CD4-positive, alpha-beta T cell treated with Interleukin-10 for 1 hour (primary cell): ENCODE measurements at places on chromosomes 5 and 9.

DNA sequence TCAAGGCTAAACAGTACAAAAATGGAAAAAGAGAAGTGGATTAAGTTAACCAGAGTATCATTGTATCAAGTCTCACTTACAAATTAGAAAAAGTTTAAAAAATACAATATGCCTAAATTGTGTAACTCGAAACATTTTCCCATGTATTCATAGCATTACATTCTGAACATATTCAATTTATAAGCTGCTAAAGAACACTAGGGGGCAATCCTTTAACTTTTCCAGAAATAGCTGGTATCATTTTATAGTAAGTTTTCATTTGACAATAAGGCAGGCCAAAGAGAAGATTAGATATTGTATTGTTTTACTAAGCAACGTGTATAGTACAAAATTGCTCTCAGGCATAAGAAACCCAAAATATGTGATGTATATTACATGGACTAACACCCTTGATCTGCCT, 234.6 kb downstream of the ADGRV1 start:
- DNase-seq: no peak

DNA sequence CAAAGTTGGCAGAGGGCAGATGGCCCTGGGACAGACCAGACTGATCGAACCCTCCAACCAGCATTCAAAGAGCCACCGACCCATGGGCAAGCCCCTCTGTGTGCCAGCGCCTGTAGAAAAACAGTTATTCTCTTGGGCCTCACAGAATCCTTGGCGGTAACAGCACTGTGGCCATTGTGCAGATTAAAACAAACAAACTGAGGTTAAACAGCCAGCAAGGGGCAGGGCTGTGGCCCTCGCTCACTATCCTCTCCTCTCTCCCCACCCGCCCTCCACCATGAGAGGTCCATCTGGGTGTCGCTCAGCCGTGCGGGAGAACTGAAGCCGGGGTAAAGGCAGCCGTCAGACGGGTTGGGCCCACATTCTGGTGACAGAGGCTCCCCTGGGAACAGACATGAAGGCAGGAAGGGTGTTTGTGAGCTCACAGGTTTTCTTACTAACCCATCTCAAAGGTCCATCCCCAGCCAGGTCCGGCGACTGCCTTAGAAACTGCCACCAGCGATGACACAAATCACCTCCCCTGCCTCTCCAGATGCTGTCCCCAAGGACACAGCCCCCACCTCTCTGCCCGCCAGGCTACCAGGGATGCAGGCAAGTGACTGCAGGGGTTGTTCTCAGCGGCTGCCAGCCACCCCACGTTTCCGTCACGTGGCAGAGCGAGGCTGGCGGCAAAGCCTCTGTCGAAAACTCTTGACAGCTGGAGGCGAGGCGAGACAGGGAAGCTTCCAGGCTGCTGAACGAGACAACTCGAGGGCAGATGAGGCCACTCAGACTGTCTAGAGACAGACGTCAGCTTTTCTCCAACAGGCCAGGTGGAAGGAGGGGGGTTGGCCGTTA, 75.8 kb upstream of the SARDH start:
- no peak for DNase-seq

- DNase-seq: no peak
These were observed 45.5 kb downstream of the SLC6A3 start for GRCh38 chr5:1399737-1400136.

GRCh38 chr5:27908341-27908740, 870.0 kb upstream of the CDH9 start:
- no peak for DNase-seq

DNA sequence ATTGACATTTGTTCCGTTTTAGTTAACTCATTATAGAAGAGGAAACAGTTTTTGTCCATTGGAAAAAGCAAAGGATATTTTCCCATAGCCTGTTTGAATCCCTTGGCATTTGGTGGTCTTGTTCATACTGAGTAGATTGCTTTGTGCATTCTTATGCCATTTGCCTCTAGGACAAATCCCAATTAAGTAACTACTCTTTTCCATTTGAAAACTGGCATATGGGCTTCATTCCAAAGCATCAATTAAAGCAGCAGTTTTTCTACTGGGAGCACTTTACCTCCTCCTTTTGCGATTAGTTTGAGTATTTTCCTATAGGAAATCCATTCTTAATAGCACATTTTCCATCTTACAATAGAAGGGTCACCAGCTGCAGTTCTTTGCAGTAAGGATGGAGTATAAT, 31.2 kb downstream of the GPR21 start:
- DNase-seq: no peak

DNA sequence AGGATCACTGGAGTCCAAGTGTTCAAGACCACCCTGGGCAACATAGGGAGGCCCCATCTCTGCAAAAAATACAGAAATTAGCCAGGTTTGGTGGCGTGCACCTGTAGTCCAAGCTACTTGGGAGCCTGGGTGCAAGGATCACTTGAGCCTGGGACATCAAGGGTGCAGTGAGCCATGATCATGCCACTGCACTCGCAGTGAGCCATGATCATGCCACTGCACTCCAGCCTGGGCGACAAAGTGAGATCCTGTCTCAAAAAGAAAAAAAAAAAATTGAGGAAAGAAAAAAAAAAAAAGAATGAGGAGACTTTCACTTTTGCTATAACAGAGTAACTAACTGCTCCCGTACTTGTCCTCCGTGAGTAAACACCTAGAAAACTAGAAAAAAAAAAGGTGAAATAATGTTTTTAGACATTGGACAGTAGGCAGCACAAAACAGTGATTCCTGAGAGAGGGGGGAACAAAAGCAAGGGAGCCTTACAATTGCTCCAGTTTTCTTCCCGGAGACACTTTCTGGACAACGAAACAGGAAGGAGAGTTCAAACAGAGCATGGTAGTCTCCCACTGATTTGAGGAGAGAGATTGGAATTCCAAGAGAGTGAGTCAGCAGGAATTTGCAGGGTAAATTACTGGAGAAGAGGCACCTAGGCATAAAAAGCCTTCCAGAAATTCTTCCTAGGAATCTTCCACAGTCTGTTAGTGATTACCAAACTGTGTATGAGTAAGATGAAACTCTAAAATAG, 6.9 kb upstream of the ZBTB5 start:
- no peak for DNase-seq

- DNase-seq: no peak
These were observed 384.9 kb downstream of the NFIB start for GRCh38 chr9:13929013-13929412.

DNA sequence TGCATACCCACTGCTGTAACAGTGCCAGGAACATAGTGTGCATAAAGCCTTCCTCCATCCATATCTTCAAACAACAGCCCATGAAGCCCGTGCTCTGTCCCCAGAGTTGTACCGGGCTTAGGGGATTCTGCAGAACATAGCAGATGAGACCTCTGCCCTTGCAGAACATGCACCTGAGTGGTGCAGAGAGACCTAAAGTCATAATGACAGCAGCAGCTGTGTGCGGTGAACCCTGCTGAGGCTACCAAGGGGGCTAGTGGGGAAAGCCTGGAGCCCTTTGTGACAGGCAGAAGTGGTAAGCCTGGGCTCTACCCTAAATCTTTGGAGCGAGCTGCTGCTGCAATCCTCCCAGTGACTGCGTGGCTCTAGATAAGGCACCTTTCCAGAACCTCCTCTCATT, 32.2 kb upstream of the BRD3 start:
- no peak for DNase-seq

GRCh38 chr9:113898596-113898995, 22.5 kb downstream of the ZNF618 start:
- no peak for DNase-seq

DNA sequence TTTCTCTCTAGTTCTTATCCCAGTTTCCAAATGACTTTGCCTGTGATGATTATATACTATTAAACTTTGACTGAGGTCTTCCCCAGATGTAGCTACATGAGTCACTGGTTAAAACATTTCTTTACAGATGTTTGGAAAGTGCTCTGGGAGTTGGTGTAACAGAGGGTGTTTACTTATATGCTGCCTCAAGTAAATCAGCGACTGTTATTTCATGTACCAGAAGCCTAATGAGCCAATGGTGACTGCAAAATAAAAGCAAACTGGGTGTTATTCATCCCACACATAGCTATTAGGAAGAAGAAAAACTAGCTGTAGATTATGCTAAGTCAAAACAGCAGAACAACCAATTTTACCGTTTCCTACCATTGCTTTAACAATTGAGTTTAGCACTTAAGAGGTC, 929.7 kb upstream of the SEMA6A start:
- DNase-seq: no peak

- no peak for DNase-seq
These were observed 154.9 kb downstream of the C9orf50 start for GRCh38 chr9:129465834-129466535.

DNA sequence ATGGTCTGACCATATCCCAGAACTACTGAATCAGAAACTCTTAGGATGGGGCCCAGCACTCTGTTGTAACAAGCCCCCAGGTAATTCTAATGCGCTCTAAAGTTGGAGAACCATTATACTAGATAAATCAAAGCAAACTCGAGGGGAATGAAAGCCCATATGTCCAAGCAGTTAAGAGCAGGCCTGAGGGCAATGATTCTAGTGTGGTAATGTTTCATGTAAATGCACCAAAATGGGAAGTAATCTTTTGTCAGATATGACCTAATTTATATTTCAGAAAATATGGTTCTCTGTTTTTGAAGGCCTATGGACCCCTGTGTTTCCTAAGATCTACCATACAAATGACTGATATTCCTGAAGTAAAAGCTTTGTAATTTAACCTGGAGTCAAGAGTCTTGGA, 108.0 kb upstream of the PTGER4 start:
- no peak for DNase-seq

DNA sequence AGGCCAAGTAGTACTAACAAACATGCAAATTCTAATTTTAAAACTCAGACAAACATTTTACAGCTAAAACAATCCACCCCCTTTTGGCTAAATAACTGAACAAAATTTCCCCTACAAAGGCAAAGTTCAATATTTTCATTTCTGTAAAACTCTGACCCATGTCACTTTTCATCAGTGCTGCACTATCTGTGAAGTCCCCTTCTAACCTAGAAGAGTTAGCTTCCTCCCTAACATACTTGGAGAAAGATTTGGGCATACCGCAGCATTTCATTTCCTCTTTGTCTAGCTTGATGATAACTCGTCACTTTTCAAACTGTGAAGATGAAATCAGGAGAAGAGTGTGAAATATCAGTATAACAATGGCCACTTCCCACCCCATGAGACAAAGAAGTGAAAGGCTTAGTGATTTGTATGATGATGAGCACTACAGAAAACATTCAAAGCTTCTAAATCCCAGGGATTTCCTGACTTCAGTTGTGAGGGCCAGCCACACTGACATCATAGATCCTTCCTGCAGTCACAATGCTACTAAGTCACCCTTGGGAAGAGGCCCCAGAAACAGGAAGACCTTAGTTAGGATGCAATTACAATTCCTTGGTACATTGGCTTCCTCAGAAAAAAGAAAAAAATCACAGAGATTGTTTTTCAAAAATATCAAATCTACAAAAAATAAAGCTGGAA, at the start of gene FAM81B:
TSS of gene FAM81B (plus strand) at position 555 of the 681 bp plus-strand sequence. CDS start at position 579, 24 bp downstream.
- no peak for DNase-seq

DNA sequence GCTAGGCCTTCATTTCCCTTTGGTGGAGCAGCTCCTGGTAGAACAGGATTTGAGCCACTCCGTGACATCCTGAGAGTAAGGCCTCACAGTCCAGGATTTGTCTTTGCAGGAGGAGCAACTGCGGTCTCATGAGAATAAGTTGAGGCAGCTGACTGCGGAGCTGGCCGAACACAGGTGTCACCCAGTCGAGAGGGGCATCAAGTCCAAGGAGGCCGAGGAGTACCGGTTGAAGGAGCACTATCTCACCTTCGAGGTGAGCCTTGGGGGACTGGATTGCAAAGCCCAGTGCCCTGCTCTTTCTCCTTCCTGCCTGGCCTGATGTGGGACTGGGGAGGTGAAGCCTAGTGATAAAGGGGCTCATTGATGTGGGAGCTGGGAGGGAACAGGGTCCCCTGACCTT, 44.3 kb downstream of the PSD2 start:
- DNase-seq: no peak

GRCh38 chr9:126543490-126543889, 70.2 kb upstream of the LMX1B start:
- DNase-seq: no peak

DNA sequence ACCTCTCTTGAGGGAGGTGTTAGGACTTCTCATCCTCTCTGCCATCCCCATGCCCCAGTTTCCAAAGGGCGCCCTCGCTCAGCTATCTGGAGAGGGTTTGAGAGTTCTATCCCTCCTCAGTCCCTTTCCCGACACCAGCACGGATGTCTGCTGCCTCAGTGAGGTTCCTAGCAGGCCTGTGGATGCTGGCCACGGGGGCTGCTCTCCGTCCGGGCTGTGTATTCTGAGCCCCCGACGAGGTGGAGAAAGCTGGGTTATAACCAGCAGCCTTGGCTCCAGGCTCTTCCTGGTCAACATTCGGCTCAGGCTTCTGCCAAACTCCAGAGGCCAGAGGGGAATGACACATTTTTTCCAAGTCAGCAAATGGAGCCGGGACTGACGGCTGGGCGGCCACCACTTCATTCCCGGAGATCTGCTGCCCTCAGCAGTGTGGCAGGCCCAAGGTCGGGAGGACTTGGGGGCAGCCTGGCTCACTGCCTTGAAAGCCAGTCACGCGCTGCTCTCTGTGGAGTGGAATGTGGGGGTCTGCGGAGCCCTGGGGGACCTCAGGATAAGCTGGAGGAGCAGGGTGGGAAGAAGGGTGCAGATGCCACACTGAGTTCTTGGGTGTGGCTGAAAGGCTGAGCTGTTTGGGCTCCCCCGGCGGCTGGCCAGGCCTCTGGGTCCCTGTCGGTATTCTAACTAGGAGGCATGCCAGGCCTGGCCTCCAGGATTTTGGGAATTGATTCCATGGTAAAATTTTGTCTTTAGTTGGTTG, 27.4 kb downstream of the PTPA start:
- DNase-seq: no peak

GRCh38 chr5:77213601-77214000, 3.1 kb downstream of the PDE8B start:
- DNase-seq: no peak

GRCh38 chr5:71631070-71631469, 43.9 kb downstream of the MCCC2 start:
- DNase-seq: no peak

- no peak for DNase-seq
These were observed 17.0 kb downstream of the RHOBTB3 start for GRCh38 chr5:95748133-95748532.

DNA sequence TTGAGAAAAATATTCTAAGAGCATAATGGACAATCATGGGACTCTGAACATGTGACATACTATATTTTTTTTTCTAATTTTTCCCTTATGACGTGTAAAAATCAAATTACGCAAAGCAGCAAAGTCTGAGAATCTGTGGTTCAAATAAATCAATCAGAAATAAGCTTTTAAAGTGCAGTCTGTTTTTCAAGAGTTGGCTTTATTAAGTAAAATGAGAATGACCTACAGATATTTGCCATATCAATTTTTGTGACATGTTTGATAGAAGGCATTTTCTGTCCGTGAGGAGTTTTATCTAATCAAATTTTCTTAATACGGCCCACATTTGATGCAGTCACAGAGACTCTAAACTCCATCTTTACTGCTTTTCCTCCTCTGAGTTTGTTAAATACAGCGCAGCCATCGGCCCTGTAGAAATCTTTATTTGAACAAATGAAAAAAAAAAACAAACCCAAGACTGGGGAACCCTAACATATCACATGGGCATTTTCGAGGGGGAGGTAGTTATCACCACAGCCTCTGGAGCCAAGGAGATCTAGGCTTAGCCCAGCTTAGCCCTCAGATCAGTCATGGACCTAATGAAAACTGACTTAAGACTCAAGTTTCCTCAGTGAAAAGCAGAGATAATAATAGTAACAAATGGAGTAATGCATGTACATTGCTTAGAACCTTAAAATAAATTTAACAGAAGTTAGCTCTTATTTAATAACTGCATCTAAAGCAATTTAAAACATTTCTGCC, 263.6 kb upstream of the C9orf72 start:
- no peak for DNase-seq
